ENCODE measurements at places on chromosomes 13 and 19.
A peak's percentile ranks its signal among the peaks of the same experiment; 100 is the strongest.

DNA sequence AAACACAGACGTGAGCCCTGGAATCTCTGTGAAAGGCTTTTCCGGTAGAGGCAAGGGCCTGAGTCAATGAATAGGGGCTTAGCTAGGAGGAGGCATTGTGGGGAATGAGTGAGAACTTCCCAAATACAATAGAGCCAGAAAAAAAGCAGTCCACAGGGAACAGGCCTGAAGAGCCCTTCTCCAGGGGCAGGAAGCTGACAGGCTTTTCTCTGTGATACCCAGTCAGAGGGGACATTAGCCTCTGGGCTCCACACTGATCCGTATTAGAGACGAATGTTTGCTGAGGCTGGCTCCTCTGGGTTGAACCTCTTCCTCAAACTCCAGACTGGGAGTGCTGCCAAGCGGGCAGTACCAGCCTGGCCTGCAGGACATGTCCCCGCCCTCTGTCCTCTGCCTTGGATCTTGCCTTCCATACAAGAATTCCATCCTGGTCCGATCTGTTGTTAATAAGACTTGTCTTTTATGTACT lies 2.3 kb downstream of the DHRS12 start:
- no peak for DNase-seq

GRCh38 chr13:25864116-25864515 lies 187.7 kb downstream of the SHISA2 start:
- DNase-seq, result no peak

- no peak for DNase-seq
These were observed 24.9 kb upstream of the RNF113B start for GRCh38 chr13:98201984-98202383.

DNA sequence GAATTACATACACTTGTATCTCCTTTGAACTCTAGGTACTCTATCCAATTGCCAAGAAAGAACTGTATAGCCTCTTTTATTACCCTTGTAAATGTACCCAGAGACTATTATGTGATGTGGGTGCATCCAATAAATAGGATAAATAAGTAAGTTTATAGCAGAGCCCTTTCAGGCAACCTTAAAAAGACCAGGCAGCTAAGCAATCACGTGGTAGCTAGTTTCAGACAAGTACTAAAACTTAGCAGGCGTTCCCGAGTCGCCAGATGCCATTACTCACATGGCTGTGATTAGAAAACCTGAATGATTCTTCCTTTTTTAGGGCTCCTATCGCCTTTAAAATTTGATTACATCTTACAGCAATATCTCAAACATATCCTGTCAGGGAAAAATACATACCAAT lies 1303.0 kb downstream of the EFNB2 start:
- peak; percentile 11 for DNase-seq

DNA sequence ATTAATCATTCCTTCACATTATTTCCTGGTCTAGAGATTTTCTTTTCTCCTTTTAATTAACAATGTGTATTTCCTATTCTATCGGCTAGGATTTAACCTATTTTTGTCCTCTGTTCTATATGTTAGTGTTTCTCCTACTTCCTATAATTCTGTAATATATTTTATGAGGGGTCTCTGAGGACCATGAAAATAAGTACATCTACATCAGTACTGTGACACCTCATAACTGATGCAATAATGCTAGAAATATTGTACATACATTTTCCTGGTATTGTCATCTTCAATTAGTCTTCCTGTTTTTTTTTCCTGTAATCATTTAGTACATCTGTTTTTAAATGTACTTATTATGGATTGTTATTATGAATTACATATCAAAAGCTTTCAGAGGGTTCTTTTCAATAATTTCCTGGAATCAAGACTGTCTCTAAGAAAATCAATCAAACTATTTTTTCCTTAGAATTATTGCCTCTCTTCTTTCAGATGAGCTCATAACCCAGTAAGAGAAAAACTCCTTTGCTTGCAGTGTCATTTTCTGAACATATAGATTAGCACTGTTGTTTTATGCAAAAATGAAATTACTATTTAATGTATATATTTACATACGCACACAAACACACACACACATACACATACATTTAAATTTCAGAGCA lies 1004.3 kb downstream of the SLITRK5 start:
- no peak for DNase-seq

DNA sequence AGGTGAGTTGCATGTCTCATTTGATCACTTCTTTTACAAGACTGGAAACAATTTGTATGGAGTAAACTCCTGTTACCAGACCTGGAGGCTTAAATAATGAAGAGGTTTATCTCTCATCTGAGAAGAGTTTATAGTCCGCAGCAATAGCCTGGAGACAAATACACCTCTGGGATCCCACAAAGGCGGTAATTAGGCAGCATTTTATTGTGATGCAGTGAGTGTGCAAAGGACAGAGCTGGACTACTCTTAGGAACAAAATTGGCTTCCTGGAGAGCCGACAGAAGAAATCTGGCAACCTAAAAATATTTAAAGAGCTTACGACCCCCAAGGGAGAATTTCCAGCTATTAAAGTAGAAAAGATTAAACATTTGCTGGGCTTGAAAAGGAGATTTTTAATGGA lies 11.8 kb upstream of the KATNAL1 start:
- DNase-seq, result no peak

GRCh38 chr19:4082172-4082571 lies 15.5 kb upstream of the ZBTB7A start:
- no peak for DNase-seq

- DNase-seq, result no peak
These were observed 128.5 kb downstream of the ZNF675 start for GRCh38 chr19:23558541-23558940.

- DNase-seq, result peak; percentile 90
These were observed 2.0 kb downstream of the MISP start for GRCh38 chr19:752652-753517.

- no peak for DNase-seq
These were observed 13.0 kb upstream of the USP29 start for GRCh38 chr19:57106722-57107235.

DNA sequence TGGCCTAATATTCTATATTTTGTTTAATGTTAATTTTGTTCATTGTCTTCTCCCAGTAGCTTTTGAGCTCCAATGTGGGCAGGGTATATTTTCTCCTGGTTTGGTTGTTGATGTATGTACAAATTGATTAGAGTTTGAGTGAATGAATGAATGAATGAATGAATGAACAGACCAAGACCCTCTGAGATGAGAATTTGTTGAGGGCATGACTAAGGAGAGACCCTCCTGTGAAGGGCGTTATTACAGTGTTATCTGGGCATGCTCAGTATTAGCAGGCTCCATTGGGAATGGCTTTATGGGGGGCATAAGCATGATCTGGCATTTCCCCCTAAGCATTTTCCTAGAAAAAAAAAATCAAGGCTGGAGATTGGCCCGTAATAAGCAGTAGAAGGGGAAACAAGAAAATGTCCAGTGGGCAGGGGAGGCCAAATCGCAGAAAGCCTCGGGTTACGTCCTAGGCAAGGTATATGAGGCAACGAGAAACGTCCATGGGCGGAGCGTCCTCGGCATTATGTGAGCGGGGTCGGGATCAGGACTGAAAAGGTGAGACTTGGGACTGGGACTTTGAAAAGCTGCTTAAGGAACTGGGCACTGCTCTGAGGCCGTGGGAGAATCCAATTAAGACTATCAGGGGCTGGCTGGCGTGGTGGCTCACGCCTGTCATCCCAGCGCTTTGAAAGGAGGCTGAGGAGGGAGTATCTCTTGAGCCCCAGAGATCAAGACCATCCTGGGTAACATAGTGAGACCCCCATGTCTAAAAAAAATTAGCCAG lies 904 bp upstream of the ARHGAP33 start:
- DNase-seq, result no peak

DNA sequence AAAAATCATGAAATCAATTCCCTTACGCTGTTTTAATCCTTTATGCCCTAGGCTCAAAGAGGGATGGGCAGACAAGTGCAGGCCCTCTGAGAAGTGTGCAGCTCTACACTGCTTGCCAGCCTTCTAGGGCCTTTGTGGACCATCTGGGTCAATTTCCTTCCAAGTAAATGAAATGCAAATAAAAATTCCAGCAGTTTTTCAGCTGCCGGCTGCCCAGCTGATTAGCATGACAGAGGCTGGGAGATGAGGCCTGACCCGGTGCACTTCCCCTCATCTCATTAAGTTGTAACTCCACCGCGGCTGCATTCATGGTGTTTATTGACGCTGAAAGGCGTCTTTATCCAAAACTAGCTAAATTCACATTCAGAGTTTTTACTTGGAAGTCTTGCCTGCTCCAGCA lies 47.5 kb upstream of the GSX1 start:
- DNase-seq, result no peak

DNA sequence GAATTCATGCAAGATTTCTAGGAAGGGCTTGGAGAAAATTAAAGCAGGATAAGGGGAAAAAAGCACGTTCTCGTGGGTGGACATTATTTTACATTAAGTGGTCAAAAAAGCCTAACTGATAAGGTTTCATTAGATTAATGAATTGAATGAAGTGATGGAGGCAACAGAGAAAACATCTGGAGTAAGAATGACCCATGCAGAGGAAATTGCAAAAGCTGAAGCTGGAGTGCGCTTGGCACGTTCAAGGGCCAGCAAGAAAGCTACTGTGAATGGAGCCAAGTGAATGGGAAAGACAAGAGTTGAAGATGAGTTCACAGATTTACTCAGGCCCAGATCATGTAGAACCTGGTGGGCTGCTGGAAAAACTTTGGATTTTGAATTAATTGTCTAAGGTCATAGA lies 777.9 kb downstream of the DACH1 start:
- DNase-seq, result no peak

- no peak for DNase-seq
These were observed 76.2 kb downstream of the FOXO1 start for GRCh38 chr13:40590112-40590862.

DNA sequence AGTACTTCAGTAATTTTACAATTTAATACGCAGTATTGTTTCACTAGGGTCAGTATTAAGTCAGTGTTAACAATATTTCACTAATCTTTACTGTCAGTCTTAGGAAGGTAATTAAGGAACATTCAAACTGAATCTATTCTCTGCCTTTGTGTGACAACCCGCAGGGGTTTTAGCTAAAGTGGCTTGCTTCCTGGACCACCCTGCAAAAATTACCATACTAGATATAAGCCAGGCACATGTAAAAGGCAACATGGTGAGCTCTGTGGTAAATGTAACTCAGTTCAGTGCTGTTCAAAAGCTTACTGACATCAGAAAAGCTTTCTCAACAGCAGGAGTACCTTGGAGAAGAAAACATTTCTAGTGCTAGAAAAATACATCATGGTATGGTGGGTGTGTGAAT lies 116.7 kb downstream of the FREM2 start:
- DNase-seq, result no peak

- DNase-seq, result peak; percentile 47
These were observed 315.7 kb downstream of the FGF9 start for GRCh38 chr13:21986602-21987001.

DNA sequence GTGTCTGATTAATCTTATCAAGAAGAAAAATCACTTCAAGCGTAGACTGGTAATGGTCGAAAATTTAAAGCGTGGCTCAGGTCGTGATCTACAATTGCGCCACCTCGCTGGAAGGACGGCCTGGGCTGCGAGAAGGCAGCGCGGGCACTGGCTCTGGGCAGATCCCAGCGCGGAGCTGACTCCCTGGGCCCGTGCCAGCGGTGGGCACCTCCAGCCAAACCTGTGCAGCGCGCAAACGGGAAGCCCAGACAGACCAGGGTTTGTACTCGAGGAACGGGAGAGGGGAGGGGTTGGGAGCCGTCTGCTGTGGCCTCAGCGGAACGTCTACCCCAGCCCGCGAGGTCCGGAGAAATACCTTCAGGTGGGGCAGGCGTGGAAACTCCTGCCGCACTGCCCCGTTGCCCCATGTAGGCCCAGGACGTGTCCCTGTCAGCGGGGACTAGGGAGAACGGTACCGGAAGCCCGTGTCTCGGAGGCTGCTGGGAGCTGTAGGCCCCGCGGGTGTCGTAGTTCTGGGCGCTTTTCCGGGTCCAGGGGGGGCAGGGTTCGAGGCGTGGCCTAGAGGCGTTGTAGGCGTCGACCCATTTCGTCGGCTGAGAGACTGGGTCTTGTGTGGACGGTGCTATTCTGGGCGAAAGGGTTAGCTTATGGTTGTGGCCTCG lies 21.1 kb downstream of the ZNF274 start:
- DNase-seq, result no peak

- peak; percentile 65 for DNase-seq
These were observed 454 bp downstream of the BLVRB start for GRCh38 chr19:40465025-40465556.

GRCh38 chr19:2627855-2628254 lies 74.6 kb downstream of the GNG7 start:
- no peak for DNase-seq

- DNase-seq, result no peak
These were observed 84.5 kb upstream of the ABCC4 start for GRCh38 chr13:95385798-95386197.

- DNase-seq, result no peak
These were observed 12.5 kb downstream of the PROSER1 start for GRCh38 chr13:39025433-39025839.

DNA sequence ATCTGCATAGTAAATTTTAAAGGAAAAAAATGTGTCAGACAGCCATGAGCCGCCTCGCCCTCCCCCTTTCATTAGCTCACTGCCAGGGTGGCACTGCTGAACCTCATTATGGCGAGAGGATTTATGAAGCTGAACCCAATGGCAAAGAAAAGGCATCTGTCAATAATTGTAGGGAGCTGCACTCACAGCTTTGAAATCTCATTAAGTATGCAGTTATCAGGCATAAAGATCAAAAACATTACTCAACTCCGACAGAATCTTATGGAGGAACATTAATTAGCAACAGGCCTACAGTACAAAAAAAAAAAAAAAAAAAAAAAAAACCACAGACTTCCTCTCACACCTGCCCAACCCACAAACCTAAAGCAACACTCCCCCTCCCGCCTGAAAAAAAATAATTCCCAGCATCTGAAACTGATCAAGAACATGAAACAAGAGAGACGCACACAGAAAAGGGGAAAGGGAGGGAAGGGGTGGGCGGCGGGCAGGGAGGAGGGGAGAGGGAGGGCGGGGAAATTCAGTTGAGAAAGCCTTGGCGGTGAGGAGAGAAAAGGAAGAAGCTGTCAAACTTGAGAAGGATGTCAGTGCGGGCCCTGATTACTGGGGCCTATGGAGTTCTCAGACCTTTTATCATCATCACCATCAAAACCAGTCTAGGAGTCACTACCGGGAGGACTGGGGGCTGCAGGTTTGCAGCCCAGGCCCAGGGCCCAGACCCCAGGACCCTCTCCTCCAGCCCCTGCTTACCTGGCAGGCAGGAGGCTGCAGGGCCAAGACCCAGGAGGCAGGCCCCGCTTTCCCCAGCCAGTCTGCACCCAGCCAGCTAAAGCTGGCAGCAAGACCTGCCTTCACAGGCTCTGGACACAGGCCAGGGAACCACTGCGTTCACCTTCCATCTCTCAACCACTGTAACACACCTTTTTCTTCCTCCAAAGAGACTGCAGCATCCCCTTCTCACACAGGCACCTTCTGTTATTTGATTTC lies 8.9 kb downstream of the TSHZ3 start:
- peak; percentile 65 for DNase-seq

GRCh38 chr19:38665219-38665931 lies 17.9 kb downstream of the ACTN4 start:
- no peak for DNase-seq

DNA sequence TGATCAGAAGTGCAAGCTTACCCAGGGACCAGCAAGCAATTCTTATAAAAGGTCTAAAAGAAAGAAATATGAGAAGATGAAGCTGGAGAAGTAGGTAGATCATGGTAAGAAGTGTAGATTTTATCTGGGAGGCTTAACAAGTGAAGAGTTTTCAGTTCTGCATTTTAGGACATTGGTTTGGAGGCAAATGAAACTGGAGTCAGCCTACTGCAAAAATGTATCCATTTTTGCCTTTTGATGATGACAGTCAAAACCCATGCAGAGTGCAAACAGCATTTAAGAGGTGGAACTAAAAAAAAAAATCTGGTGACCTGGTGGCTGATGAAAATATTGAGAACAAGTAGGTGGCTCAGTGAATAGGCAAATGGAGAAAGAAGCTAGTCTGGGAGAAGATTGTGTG lies 216.9 kb downstream of the DNAJC15 start:
- DNase-seq, result no peak
